ENCODE measurements at places on chromosomes 12 and 14. TPM values are rescaled to one million over a fixed set of nuclear protein-coding genes. Genes with fewer than 3 reads are reported as not detected.

Gene AQP6
- polyA plus RNA-seq, result 7.3 TPM

Gene LRRIQ1
- 12.0 TPM for polyA plus RNA-seq

Gene DDX51
- polyA plus RNA-seq, result 35.8 TPM

Gene ZNF705A
- 0.06 TPM for polyA plus RNA-seq

Gene CLEC4C
- polyA plus RNA-seq, result 0.12 TPM

Gene TSHR
- 3.3 TPM for polyA plus RNA-seq

Gene NR4A1
- polyA plus RNA-seq, result 96.6 TPM

Gene STRAP
- polyA plus RNA-seq, result 238 TPM

- DNase-seq, result no peak
Observed at GRCh38 chr14:71783786-71784185, 148.4 kb upstream of the RGS6 start.

- DNase-seq, result no peak
Observed at GRCh38 chr12:116458492-116458891, 100.7 kb upstream of the MAP1LC3B2 start.

DNA sequence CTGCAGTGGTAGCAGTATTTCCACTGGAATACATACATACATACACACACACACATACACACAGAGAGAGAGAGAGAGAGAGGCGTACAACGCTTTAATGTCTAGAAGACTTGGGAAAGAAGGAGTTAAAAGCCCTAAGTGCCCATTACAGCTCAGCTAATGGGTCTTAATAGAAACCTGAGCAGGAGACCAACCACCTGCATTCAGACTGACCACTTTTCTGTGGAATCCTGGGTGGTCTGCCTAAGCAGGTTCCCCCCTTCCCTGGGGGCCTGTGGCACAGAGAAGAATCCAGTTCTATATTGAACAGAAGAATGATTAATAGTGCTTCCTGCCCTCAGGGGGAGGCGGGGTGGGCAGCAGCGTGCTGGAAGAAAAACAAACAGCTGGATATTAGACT is 312.4 kb upstream of the PRKD1 start:
- DNase-seq, result no peak

DNA sequence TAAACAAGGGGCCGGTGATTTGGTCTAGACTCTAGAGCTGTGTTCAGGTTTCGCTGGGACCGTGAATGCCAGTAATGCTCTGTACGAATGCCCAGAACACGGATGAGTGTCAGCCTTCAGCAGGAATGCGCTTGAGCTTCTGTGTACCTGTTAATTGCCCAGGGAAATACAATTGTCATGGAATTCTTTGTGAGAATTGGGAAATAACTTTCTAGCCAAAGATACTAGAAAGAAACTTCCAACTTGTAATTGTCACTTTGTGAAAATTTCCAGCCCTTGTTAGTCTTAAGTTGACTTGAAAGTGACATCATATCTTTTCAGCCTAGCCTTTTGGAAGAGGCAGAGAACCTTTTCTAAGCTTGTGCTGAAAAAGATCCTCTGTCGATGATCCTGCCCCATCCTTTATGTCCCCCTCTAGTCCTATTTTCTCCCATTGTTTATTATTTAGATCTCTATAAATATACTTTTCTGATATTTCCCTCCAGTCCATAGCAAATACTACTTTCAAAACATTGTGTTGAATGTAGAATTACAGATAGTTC is 2.7 kb downstream of the CHST11 start:
- DNase-seq, result no peak

DNA sequence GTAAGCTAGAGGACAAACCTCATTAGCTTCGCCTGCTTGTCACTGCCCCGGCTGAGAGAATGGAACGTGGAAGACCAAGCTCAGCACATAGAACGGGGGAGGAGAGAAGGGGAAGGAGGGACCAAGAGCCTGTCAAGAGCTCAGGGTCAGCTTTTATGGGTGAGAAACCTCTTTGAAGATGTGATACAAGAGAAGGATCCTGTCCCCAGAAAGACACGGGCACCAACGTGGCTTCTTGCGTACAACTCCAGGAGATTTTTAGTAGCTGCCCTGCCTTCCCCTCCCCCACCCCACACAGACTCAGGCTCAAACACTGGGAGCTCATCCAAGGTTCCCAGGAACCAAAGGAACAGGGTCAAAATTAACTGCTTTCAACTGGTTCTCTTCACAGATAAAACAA is 34.7 kb downstream of the APPL2 start:
- no peak for DNase-seq

GRCh38 chr14:63186453-63186852 is 17.8 kb upstream of the RHOJ start:
- no peak for DNase-seq

DNA sequence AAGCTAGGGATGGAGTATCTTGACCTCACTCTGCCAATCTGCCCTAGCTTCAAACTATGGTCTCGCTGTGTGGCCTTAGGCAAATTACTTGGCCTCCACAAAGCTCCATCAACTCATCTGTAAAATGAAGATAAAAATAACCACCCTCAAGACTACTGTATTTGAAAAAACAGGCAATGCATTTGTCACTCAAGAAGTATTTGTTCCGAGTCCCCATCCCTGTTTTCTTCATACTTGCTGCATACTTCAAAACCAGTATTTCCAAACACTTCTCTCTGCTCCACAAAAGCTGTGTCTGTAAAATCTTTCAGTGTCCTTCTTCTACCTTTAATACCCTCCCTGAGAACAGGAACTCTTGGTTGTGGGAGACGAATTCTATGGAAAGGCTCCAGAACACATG is 47.9 kb downstream of the GTF2A1 start:
- no peak for DNase-seq

GRCh38 chr12:124514145-124514995 is 53.0 kb downstream of the NCOR2 start:
- DNase-seq, result no peak

DNA sequence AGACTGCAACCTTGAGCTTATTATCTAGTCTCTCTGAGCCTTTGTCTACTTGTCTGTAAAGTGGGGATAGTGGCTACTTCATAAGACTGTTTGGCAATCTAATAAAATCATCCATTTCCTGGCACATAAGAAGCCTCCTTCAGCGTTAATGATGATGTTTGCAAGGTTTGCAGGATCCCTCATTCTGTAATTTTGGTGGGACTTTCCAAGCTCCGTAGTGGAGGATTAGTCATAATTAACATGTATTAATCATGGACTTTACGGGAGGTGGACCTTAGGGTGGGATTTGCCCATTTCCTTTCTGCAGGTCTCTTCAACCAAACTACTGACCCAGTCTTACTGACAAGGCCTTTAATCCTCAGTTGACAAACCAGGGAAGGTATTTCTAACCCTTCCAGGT is 66.2 kb downstream of the NTF3 start:
- DNase-seq, result no peak

GRCh38 chr12:6627616-6628015 is 8.1 kb downstream of the LPAR5 start:
- DNase-seq, result no peak

DNA sequence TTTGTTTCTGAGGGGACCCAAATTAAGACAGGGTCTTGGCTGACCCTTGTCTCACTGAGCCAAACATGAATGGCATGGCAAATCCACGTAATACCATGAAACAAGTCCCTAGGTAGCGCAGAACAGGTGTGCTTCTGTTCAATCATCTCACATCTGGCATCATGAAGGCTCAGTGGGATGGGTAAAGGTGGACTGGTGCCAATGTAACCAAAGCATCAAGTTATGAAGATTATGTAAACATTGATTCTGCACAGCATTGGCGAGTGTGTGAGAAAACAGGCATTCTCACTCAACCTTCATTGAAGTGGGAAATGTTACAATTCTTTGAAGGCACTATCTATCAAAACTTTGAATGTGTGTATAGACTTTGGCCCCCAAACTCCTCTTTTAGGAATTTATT is 41.9 kb downstream of the PTGER2 start:
- no peak for DNase-seq

DNA sequence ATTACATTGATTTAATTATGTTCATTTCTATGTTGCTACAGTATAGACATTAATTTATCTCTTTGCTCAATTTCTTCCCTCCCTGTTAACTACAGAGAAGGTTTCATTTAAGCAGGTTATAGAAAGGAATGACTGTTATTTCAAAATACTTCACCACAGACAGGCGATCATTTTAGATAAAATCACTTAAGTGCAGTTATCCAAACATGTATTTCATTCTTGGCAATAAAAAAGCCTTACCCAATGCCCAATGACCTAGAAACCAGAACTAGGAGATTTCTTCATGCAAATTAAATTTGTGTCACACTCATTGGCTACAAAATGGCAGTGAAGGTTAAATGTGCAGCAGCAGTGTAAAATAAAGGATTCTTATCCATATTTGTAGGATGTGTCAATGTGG is 266.4 kb downstream of the KCNH5 start:
- no peak for DNase-seq

DNA sequence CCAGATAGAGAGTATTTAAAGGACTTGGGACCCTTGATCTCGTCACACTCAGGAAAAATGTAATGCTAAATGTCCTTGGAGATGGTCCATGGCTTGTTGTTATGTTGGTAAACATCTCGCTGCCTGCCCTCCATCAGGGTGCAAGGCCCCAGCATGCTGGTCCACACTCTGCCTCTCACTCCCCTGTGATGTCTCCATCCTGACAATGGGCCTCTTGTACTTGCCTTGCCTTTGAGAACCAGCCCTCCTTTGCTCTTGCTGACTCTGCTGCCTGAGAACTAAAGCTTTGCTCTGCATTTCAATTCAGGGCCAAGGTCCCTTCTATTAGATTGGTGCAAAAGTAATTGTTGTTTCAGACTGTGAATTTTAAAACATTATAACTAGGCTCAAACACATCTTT is 131.0 kb upstream of the LMNTD1 start:
- DNase-seq, result no peak

Data from spinal cord (tissue), 10 donors.